Stimulated activated CD4-positive, alpha-beta T cell treated with anti-CD3 and anti-CD28 coated beads, TNF-alpha, amount 100 ng/mL, for 48 hours (primary cell): ENCODE measurements at places on chromosomes 7 and 10.

GRCh38 chr7:21218155-21218554 lies 209.7 kb upstream of the SP4 start:
- DNase-seq: no peak

GRCh38 chr10:127090138-127090537 lies 106.3 kb downstream of the INSYN2A start:
- DNase-seq: no peak

GRCh38 chr10:75136346-75136745 lies 24.9 kb downstream of the SAMD8 start:
- DNase-seq: no peak

DNA sequence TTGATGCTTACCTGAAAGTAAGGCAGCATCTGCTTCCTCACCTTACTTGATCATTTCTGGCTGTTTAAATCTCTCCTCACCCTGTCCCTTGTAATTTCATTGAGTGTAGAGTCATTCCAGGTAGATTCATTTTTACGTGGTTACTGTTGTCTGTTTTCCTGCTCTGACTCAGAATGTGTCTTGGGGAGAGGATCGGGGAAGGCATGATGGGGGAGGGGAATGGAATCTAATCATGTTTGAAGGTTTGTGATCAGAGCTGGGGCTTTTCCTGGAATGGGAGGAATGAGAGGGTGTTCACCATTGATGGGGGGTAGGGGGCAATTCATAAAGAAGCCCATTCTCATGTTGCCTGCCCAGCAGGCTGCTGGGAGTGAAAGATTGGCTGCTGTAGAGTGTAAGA lies 18.7 kb downstream of the SEC24C start:
- no peak for DNase-seq

DNA sequence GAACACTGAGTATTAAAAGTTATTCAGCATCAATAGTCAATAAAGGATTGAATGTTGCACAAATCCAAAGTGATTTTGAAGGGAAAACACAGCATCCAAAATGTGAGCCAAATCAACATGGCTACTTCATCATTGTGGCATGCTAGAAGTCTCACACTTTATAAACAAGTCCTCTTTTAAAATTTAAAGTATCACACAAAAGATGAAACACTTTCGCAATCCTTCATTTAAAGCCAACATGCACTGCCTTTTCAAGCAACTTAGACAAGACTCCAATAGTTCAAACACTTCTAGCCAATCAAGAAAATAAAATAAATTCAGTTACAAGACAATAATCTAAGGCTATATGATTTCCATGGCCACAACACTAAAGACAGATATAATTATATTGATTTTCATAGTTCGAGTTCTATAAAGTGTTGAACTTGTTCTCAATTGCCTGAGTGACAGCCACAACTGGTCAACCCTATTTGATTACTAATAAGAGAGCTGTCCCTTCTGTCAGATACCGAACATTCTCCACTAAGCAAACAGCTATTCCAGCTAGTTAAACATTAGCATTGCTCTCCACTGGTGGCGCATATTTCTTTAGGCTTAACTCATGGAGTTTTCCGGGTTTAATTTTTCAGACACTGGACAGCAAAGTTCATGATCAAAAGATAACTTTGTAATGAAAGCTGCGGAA lies 8.3 kb downstream of the EBF3 start:
- no peak for DNase-seq

GRCh38 chr7:132519936-132520335 lies 56.3 kb downstream of the PLXNA4 start:
- DNase-seq: no peak

DNA sequence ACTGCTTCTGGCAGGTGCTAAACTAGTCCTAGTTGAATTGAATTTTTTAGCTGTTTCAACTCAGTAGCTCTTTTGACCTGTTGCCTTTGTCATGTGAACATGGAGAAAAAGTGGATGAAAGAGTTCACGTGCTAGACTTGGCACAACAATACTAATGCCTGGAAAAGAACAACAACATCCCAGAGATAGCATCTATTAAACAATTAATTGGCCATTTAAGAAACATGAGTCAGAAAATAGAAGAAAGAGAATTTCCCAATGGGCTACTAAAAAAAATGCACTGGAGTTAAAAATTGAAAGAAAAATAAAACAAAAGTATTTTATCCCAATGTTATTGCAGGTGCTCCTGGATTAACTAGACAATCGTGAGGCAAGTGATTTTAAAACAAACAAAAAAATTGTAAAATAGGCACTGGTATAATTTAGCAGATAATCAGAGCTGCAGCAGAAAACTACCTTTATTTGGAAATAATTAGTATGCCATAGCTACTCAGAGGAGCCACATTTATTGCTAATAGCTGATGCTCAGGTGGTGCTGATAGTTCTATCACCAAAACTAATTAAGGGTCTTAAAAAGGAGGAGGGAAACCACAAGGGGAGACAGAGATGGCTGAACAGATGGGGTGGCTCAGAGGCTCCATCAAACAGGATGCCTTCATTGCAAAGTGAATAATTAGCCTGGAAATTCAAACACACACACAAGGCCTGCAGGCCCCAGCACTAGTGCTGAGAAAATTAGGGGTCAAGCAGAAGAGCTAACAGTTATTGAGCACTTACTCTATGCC lies 17.6 kb downstream of the CCDC71L start:
- DNase-seq: no peak

GRCh38 chr7:44150966-44151941 lies 10.1 kb upstream of the MYL7 start:
- no peak for DNase-seq

DNA sequence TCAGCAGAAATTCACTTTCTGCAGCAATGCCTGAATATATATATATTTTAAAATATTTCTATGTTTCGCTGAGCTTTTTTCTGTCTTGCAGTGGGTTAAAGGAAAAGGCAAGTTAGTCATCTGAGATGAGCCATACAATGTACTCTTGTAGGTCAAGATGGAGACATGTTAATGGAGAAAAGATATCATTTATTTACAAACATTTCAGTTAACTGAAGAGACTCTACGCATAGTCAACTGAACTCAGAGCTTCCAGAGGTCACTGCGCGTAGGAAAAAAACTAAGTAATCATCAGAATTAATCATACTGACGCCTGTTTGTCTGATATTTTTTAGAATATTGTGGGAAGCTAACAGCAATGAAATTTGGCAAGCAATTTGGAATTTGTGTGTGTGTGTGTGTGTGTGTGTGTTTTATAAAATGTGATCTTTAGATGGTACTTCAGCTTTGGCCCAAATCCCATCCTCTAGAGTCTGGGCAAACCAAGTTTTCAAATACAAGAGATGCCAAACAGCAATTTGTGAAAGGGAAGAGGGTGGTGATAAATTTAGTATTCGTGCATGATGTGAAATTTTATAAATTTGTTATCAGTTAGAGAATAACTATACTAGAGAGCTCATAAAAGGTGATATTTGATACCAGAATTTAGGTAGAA lies 193.9 kb upstream of the AGR3 start:
- DNase-seq: no peak

DNA sequence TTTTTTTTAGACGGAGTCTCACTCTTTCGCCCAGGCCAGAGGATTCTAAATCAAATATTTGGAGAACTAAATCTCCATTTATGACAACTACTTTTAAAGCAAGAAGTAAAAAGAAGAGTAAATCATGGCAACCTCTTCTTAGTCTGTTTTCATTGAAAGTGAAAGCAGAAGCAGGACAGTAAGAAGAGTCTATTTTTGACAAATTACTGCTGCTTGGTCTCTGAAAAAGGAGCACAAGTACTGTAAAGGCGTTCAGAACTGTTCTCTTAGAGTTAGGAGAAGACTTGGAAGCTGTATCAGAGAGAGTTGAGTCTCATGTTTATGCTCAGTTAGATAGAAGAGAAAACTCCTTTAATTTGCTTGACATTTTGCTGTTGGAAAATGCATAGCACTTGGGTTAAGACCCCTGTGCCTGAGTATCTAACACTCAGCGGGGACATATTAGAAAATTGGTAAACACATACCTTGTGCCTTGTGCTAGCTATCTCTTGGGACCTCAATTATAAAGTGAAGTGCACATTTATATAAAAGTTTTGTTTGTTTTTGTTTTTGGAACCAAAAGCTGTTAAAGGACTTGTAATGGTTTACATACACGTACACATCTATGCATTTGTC lies 433.0 kb downstream of the ANKRD7 start:
- no peak for DNase-seq

DNA sequence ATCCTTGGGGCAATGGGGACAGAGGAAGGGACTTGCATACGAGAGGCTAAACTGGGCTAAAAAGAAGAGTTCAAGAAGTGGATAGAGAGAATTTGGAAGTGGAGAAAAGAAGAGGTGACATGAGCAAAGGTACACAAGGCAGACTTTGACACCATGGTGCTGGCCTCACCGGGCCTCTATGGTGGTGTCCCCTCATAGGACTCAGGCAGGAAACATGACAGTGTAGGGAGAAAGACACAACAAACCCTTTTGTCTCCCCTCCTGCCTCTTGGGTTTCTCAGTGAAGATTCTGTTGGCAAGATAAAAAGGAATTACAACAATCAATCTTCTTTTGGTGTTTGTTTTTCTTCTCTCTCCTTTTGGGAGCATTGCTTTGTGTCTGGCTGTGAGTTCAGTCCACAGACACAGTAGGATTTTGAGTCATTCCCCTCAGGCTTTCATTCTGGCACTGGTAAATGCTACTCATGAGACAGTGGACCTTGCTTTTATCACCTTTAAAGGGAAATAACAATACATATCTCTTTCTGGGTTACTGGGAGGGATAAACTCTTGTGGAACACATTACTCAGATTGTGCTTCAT lies 827.7 kb downstream of the TNS3 start:
- DNase-seq: no peak

DNA sequence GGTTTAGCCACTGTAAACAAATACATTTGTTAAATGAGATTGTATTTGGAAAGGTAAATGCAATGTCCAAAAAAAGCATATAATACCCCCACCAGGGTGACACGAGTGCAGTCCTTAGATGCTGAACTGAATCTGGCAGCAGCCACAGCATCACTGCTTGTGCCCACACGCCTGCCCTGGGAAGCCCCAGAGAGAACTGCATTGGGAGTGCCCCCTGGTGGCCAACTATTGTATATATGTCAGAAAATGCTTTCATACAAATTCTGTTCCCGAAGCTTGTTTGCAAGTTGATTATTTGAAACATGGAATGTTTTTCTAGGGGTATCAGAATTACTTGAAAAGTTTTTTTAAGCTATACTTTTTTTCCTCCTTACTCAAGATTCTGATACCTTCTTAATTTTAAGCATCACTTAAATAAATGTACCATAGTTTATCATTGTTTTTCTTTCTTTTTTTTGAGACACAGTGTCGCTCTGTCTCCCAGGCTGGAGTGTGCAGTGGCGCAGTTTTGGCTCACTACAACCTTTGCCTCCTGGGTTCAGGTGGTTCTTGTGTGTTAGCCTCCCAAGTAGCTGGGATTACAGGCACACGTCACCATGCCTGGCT lies 50.1 kb downstream of the LANCL2 start:
- peak; percentile 70 for DNase-seq

GRCh38 chr7:64653721-64654401 lies 12.1 kb upstream of the ZNF107 start:
- DNase-seq: no peak

DNA sequence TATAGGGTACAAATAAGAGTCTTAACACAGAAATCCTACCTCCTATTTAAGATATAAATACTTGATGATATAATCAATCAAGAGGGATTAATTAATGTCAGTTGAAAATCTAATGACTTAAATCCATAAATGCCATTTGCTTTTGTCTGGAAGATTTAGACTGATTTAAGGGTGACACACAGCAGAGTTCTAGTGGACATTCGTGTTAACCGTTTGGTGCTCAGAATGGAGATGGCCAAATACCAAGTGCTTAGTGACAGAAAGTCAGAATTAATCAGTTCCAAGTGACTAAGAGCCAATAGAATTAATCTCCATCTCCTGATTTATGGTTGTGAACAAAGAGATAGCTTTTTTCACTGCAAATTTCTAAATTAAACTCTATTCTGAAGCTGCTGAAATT lies 36.2 kb downstream of the NAMPT start:
- DNase-seq: no peak

DNA sequence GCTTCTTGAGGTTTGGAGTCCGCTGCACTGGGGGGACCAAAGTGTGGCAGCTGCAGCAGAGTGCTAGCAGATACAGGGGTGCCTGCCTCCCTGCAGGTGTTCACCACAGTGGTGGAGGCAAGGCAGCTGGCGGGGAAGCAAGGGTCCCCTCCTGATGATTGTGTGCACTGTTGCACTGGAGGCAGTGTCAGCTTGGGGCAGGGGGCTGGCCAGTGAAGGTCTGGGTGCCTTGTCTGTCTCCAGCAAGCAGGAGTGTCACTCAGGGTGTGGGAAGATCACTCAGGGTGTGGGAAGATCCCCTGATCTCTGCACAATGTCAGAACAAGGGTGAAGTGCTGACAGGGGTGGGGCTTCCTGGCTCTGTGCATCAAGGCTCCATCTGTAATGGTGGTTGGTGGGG lies 36.3 kb upstream of the PPP1R3A start:
- no peak for DNase-seq
